Amygdala (tissue), 56 donors: ENCODE measurements at places on chromosomes 16 and 17.

- no peak for DNase-seq
Measured at GRCh38 chr17:74183411-74183810, 20.1 kb upstream of the RPL38 start.

GRCh38 chr16:4233431-4233830 is 8.4 kb downstream of the SRL start:
- DNase-seq: no peak

DNA sequence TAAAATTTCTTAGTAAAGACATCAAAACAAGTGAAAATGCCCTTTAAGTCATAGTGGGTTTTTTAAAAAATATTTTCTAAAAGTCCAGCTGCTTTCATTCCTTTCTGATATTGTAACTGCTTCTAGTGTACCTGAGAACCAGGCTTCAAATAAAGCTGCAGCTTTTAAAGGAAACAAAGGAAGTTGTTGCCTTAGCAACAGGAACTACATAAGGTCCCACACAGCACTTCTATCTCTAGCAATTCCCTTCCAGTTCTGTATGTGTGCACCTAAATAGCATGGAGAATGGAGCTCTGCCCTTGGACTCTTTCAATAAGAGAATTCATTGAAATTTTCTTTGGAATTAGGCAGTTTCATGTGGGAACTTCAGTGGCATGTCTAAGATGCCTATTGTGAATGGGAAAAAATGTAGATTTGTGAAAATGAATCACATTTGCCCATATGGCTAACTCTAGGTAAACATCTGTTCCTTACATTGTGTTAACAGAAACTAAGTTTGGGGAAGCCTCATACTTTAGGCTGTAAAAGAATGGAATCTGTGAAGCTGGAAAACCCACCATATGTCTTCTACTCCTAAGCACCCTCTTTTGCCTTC is 206.4 kb downstream of the KIF2B start:
- no peak for DNase-seq

DNA sequence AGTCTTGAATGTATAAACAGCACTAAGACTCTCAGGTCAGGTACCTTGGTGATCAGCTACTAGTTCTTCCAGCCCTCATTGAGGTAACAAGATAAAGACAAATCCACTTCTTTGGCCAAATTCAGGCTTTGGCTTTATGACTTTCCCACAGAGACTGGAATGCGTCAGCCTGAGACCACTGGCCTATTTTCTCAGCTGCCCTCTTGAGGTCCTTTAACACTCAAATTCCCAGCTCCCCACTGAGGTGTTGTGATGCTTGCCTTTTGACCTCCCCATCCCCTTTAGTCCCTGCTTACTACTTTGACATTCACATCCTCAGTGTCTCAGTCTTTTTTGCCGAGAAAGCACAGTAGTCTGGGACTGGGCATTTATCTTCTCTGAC is 10.6 kb downstream of the TNFAIP1 start:
- no peak for DNase-seq

- DNase-seq: no peak
Measured at GRCh38 chr16:88144028-88144511, 192.8 kb downstream of the BANP start.

GRCh38 chr17:30238387-30239088 is 3.0 kb upstream of the SLC6A4 start:
- DNase-seq: no peak

DNA sequence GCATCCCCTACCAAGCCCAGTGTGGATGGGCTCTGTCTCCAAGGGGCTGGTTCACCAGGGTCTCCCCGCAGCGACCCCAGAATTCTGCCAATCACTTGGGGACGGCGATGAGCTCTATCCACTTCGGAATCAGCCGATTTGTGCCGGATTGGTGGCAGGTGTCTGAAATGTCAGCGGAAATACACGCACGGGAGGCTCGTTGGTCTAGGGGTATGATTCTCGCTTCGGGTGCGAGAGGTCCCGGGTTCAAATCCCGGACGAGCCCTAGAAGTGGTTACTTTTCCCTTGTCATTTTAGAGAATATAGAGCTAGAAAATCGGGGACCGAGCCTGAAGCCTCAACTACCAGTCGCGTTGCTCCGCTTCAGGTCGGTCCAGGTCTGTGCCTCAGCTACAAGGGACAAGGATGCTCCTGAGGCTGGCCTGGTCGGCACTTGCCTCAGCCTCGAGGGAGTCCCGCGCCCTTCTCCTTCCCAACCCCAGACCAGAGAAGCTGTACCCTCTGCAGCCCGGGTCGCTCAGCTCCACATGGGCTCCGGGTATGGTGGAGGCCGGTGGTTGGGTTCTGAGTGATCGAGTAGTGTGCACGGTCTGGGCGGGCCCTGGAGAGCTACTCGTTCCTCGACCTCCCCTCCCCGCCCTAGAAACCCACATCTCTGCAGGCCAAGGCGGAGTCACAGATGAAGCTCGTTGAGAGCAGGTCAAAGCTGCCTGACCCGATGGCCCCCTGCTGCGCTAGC is 16.0 kb upstream of the OR1F1 start:
- DNase-seq: no peak

- no peak for DNase-seq
Measured at GRCh38 chr17:44318077-44318892, 6.3 kb downstream of the SLC25A39 start.

- no peak for DNase-seq
Measured at GRCh38 chr16:20906341-20907255, 6.0 kb downstream of the LYRM1 start.

DNA sequence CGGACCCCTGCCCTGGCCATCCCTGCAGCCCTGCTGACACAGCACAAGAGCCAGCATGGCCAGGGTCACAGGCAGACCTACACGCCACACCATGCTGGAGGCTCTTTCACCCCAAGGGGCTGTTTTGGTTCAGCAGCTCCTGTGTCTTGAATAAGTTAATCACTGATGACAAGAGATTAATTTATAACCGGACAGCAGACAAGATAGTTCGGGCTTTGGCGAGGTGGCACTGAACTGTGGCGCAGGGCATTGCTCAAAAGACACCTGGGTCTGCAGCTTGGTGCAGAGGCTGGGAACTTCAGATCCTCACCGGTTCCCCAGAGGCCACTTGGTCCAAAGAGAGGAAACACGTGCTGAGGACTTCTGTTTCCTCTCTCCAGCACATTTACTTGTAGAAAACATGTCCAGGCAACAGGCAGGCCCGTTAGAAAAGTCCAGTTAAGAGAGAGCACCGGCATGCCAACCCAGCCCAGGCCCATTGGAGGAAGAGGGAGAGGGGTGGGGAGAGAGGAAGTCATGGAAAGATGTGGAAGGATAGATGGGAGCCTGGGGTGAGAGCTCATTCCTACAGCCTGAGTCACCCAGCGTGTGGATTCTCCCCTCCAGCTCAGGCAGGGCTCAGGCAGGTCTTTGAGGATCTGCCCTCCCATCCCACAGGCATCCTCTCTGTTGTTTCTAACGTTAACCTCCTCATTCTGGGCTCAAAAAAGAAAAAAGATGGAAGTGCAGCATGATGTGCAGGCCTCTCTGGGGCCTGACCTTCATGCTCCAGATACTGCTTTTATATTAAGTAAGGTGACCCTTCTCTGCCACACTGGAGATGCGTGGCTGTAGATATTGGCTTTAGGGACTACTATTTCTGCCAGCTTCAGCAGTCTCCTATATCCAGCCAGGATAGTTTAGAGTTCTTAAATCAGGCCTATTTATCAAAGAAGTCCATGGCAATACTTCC is 80.0 kb upstream of the HNF1B start:
- DNase-seq: no peak

GRCh38 chr17:34624767-34625383 is 45.5 kb downstream of the TMEM132E start:
- DNase-seq: no peak

DNA sequence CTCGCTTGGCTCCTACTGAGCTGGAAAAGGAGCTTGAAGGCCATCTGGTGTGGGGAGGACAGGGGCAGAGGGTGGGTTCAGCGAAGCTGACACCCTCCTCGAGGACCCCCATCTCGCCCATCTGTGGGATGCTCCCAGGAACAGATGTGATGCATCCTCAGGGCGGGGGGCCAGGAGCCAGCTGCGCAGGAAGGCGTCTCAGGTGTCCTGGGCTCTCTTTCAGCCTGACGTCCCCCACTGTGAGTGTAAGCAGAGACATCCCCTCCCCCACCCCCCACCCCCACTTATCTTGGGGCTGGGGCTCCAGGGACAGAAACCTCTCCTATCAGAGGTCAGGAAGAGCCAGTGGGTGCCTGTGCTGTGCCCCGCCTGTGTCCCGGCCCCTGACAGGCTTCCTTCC is 16.2 kb downstream of the KIF19 start:
- DNase-seq: no peak

DNA sequence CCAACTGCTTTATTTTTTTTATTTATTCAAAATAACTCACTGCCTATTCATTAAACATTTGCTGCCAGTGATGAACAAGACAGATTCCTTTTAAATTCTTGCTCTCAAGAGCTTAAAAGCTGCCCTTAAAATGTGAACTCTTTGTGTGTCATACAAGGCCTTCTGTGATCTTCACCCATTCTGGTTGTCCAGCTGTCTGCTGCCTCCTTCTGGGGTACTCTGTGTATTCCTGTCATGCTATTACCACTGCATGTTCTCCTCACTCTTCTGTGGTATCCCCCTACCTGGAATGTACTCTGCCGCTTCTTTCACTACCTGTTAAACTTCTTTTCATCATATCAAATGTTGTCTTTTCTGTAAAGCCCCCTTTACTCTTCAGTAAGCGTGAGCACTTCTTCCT is 165.8 kb downstream of the CHD9 start:
- no peak for DNase-seq

- no peak for DNase-seq
Measured at GRCh38 chr17:44152875-44153274, 11.1 kb downstream of the HROB start.

- DNase-seq: no peak
Measured at GRCh38 chr16:74901606-74902005, 83.3 kb downstream of the WDR59 start.

DNA sequence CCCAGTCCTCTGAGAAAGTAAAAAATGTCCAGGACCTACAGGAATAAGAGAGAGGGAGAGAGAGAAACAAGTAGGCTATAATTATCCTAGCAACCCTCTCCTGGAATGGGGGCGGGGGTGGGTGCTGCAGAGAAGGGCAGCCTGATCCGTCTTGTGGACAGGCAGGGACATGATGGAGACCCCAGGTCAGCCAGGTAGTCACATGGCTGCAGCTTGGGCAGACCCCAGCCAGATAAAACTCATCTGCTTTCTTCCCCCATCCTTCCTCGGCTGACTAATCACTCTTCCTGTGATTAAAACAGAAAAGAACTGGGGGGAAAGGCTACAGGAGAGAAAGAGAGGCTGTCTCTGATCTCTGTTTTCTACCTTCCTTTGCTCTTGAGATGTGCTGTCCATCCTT is 32.6 kb downstream of the COPZ2 start:
- DNase-seq: no peak

GRCh38 chr17:67995570-67996263 is 552 bp downstream of the C17orf58 start:
- no peak for DNase-seq

DNA sequence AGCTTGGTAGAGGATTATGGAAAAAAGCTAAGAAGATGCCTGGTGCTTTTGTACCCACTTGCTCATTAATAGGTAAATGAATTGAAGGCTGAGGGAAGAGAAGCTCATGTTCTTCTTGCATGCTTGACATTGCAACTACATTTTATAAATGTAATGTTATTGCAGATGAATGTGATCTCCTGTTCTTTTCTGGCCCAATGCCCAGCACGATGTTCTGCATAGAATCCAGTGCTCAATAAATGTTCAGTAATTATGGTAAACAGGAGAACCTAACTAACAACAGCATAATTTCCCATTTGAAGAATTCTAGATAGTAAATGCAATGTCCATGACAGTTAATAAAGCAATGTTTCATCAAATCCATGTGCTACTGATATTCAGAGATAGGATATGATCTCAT is 638.2 kb upstream of the SOX9 start:
- no peak for DNase-seq

DNA sequence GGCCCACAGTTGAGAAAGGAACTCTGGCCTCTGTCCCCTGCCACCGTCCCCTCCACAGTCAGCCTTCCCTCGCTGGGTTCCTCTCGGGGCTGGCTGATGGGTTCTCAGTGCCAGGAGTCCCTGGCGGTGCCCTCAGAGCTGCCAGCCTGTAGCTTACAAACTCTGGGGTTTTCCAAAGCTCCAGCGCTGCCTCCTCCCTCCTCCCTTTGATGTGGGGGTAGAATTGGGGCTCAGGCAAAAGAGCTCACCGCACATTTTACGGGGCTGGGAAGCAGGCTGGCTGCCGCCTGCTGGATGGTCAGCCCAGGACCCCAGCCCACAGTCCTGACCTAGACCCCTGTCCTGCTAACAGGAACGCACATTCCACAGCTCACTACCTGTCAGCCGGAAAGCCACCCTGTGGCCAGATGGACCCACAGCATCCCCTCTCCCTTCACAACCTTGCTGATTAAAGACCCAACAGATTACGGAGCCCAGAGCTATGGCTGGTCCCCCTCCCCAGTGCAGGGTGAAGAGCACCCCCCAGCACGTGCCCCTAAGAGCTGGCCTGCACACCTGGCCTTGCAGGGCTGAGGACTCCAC is 6.0 kb downstream of the VASN start:
- DNase-seq: no peak

GRCh38 chr17:76446449-76447231 is 6.3 kb downstream of the UBE2O start:
- no peak for DNase-seq

DNA sequence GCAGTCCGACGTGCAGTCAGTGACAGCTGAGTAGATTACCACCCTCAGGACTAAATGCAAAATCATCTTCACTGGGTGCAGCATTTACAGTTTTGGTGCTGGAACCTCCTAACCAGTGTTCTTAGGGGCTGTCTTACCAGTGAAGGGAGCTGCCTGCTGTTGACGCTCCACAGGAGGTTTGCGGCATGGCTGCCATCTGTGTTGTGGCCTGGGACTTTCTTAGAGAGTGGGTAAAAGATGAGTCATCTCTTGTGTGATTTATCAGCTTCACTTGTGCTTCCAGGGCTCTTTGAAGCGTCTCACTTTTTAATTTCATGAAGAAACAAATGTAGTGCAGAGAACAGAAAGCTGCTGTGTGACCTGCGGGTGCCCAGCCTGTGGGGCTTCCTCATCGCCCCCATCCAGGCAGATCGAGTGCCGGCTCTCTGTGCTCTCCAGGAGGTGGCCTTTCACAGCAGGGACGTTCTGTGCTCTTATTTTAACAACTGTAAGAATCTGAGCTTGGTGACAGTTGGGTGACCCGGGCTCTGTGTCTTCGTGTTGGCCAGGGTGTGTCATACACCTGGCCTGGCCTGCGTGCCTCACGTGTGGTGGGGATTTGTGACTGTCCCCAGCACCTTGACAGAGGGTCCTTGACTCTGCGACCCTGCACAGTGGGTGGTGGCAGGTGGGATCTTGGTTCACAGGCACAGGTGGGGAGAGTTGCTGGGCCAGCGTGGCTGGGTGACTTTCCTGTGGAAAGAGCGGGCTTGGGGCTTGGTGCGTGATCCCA is 24.3 kb upstream of the ZNF750 start:
- DNase-seq: no peak

DNA sequence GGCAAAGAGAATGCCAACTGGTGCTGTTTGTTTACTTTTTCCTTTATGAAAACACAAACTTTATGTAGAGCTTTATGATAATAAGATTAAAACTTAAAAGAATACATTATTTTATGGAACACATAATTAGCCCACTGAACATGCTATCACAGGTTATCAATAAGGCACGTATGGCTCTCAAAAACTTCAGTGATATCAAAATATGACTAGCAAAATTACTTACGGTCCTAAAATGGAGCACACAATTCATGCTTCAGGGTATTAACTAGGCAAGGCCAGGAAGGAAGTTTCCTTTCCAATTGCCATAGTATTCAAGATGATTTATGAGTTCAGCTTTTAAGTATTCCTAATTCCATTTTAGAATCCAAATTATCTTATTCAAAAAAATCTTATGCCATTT is 3.6 kb downstream of the RNF43 start:
- DNase-seq: no peak

- DNase-seq: no peak
Measured at GRCh38 chr17:4362141-4362540, 4.3 kb downstream of the UBE2G1 start.
